Kidney capillary endothelial cell (primary cell): ENCODE measurements at places on chromosomes 16 and 17.
A peak's percentile ranks its signal among the peaks of the same experiment; 100 is the strongest.

GRCh38 chr16:78957317-78958100 is 643.0 kb downstream of the MAF start:
- DNase-seq = no peak

DNA sequence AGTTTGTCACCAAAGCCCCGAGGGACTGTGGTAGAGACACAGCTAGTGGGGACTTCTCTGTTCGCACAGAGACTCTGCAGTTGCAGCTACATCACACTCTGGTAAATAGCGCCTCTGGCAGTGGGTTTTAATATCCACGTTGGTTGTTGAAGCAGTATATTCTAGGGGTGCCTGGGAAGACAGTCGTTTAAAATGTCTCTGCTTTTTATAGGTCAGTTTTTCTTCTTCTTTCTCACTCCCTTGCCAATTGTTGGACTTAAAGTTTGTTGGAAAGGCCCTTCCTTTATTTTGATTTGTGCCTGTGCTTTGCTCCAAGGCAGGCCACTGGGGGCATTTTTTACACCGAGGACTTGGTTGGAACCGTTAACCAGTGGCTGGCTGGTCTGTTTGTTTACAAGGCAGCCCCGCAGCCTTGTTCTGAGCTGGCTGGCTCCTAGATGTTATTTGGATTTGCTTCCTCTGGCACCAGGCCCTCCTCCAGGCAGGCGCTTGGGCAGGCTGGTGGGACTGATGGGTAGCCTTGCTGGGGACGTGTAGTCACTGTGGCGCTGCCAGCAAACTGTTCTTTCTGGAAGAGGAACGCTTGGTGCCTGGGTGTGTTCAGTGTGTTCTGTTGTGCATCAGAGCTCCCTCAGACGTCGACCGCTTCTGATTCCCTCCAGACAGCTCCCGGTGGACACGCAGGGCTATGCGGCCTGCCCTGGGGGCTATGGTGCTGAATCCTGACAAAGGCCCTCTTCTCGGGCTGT is 218.2 kb upstream of the CHMP6 start:
- DNase-seq = no peak

DNA sequence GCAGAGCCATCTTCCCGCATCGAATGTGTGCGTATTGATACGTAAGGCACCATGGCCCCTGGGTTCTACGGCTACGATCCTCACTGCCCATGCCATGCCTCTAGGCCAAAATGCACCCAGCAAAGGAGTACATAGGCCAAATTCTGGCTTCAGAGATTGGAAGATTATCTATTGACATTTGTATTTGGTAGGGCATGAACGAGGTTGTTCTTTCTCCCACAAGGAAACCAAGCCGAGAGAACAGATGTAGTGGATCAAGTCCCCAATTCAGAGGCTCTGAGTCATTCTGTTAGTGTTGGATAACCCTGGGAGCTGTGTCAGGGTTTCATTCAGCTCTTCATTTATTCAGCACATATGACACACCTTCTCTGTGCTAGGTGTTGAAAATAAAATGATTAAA is 36.5 kb downstream of the HOXB1 start:
- DNase-seq = no peak

GRCh38 chr17:61425682-61426481 is 26.2 kb downstream of the TBX2 start:
- no peak for DNase-seq

GRCh38 chr16:72182976-72183375 is 11.0 kb upstream of the PMFBP1 start:
- DNase-seq = peak; percentile 10

DNA sequence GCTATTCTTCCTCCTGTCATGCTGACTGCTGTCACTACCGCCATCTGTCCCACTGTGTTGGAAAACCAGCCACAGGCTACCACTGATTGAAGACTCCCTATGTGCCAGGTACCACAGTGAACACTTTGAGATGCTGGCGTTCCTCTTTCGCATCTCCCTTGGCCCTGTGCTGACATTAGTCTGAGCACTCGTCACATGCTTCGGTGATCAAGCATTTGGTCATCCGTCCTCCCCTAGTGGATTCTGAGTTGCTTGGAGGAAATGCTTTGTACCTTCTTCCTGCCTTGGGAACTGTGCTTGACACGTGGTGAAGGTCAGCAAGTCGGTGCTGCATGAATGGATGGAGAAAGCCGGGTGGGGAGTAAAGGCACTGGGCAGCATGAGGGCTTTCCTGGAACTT is 260.1 kb downstream of the SNX29 start:
- DNase-seq = peak; percentile 65

DNA sequence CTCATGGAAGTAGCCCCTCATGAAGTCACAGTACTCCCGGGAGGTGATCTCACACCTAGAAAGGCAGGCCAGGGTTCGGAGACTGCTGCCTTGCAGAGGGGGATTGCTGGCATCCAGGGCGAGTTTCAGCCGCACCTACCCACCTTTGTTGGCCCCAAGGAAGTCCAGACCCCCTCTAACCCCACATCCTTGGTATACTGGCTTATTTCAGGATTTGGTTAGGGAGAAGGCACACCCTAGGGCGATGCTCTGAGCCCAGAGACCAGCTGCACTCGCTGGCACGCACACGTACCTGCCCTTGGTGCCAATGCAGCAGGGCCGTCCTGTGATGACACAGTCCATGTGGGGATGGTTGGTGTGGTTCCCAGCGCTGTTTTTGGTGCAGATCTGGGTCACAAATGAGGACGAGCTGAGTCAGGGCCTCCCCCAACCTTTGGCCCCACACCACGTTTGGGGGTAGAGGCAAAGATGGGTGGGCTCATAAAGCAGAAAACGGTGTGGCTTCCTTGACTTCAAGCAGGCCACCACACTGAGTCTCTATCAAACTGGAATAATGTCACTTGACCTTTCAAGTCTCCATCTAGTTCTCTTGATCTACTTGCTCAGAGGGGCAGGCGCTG is 5.9 kb downstream of the SNRNP25 start:
- DNase-seq = no peak

- DNase-seq = no peak
Observed at GRCh38 chr17:13176436-13176835, 158.6 kb upstream of the ELAC2 start.

GRCh38 chr16:30095166-30096078 is 591 bp downstream of the YPEL3 start:
- DNase-seq = no peak

GRCh38 chr17:2239882-2240430 is 63.6 kb downstream of the SMG6 start:
- DNase-seq = peak; percentile 77

GRCh38 chr17:43907998-43908721 is 824 bp upstream of the MPP2 start:
- DNase-seq = no peak

DNA sequence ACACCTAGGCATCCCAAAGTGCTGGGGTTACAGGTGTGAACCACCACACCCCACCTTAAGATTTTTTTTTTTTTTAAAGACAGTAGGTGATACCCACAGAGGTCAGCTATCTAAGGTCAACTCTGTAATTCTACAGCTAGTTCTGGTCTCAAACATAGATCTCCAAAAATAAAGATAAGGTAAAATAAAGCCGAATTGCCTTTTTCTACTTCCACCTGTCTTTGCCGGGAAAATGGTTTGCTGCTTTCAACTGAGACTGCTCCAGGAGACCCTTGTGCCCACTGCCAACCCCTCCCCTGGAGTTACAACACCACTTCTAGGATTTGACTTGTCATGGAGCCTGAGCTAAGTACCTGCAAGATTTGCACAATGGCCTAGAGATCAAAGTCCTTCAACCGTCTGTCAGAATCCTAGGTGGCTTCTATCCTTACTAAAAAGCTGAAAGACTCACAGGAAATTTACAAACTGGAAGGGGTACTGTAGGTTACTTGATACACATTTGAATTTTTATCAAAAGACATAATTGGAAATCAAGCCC is 4.7 kb upstream of the CNOT1 start:
- DNase-seq = no peak

DNA sequence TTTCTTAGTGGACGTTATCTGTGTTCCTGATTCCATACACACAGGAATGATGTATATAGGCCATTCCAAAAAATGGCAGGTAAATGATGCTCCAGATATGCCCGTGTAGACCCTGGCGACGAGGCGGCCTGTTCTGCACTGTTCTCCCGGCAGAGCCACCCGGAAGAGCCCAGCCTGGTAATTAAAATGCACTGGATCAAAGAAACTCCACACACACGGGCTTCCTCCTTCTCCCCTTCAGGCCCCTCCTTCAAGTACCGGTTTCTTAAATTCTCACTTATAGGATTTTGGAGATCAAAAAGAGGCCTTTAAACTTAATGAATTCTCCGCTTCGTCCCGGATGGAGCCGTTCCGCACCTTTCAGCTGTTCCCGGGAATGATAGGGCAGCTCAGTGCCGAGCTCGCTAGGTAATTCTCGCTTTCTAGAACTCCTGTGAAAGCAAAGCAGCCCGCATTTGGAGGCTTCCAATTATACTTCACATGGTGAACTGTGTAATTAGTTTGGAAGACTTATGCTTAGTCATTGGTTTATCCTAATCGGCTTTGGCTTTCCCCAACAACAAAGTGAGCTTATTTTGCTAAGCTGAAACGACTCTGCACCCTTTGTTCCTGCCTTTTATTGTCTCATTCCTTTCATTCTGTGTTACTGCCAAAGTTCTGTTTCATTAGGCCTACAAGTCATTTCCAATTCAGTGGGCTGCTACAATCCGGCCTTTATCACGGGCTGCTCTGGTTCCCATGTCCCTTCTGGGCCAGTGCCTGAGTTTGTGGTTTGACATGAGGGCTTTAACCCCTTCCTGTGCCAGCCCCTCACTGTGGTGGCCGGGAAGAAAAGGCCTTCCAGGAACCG is 150.0 kb downstream of the MSI2 start:
- DNase-seq = no peak

- DNase-seq = no peak
Observed at GRCh38 chr16:27579087-27579980, 29.4 kb downstream of the KATNIP start.

DNA sequence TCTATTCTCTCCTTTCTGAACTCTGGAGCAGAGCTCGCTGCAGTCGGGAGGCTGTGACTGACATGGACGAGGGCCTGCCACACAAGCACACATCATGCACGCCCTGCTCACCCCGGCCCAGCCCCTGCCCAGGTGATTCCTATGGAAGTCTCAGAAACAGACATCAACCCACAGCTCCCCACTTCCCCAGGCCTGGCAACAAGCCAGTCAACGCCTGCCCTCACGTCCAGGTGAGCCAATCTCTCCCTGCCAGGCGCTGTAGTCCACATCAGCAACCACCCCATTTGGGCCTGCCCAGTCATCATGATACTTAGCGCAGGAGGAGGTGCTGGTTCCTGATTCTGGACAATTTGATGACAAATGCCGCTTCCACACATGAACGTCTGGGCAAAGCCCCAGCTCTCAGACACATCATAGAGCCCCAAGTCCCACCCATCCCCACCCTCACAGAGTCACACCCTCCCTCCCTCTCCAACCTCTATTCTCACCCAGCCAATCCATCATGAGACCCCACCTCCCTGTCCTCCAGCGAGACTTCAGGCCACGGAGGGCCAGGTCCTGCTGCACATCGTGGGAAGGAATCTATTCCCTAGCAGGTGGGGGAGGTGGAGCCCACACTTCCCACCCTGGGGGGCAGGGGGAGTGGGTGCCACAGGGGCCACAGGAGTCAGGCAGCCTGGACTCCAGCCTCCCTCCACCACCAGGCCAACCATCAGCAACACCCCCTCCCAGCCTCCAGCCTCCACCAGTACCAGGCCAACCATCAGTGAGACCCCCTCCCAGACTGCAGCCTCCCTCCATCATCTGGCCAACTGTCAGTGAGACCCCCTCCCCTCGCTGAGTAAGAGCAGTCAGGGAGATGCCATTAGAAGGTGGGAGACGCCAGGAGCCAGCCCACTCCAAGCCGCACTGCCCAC is 33.7 kb upstream of the GSG1L start:
- no peak for DNase-seq

GRCh38 chr16:53457670-53458069 is 23.4 kb downstream of the RBL2 start:
- no peak for DNase-seq

DNA sequence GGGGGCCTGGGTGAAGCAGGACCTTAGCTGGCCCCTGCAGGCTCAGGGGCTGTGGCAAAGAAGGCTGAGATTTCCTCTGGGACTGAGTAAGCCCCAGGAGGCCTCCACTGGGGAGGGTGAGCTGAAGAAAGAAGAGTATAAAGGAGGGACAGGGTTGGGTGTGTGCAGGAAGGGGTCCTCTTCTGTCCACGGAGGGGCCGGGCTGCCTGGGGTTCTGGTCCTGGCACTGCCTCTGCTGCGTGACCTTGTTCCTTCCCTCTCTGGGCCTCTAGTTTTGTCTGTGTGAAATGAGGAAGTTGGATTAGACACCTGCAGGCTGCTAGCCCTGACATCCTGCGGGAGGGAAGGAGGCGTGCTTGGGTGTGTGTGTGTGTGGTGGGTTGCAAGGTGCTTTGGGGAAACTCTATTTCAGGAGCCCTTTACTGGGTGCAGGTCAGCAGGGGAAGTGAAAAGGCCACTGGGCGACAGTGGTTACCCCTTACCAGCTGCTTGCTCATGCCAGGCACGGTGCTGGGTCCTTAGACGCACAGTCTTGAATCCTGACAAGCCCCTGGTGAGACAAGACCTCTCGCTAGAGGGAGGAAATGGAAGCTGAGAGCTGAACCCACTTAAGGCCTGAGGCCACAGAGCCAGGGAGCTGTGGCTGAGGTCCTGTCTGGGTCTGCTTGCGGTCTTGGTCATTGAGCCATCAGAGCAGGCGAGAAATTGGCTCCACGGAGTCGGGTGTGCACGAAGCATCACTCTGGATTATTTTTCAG is 60.7 kb downstream of the OR1D5 start:
- DNase-seq = no peak

DNA sequence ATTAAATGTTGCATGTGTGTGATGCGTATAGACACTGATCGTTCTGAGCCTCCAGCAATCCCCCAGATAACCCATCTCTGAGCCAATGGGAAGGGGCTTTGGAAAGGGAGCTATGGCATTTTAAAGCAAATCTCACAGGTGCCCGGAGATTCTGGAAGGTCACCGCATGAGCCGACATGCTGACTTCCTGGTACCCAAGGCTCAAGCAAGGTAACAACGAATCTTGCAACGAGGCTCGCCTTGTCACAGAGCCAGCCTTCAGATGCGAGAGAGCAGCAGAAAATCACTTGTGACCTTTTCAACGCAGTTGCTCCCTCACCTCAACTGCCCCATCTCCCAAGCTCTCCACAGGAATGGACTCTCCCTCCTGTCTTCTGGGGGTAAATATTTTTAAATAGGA is 154.8 kb upstream of the CDH5 start:
- no peak for DNase-seq

DNA sequence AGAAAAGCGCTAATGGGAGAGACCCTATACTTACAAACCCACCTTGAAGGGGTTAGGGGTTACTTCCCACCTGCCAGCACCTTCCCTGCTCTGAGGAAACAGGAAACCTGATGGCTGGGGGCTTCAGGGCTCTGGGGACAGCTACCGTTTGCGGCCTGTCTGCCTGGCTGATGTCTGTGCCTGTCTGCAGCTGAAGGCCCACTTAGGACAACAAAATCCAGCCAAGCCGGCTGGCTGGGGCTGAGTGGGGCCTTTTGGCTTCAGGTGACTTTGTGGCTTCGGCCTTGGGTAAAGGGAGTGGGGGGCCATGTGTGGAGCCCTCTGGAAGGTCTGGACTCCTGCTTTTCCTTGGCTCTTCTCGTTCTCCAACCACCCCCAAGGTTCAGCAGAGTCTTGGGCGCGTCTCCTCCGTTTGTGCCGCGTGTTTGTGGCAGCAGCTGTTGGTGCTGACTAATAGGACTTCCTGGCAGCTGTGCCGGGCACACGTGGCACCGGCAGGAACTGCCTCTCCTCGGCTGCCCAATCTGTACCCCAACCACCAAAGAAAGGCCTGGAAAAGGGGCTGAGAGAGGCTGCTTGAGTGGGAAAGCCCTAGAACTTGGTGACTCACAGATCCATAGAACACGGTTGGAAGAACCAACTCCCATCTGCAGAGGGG is 186.7 kb downstream of the MSI2 start:
- peak; percentile 61 for DNase-seq
